ENCODE measurements at places on chromosomes 1 and 21.
A peak's percentile ranks its signal among the peaks of the same experiment; 100 is the strongest.

GRCh38 chr1:181493885-181494284 is 10.6 kb downstream of the CACNA1E start:
- no peaks in the 10 kb centered on the region for H3K4me1 ChIP-seq
- no peak overlapping the region for H3K27ac ChIP-seq
- H3K36me3 ChIP-seq: no peaks in the 10 kb centered on the region
- H3K4me3 ChIP-seq: no peak overlapping the region
- peaks cover 19% of the 10 kb centered on the region for H3K27me3 ChIP-seq

GRCh38 chr1:234944439-234945344 is 183.9 kb downstream of the TOMM20 start:
- H3K36me3 ChIP-seq: no peaks in the 10 kb centered on the region
- H3K27ac ChIP-seq: no peak overlapping the region
- no peak for DNase-seq
- H3K27me3 ChIP-seq: no peaks in the 10 kb centered on the region

- no peak overlapping the region for H3K27ac ChIP-seq
- no peak for DNase-seq
- no peaks in the 10 kb centered on the region for H3K4me1 ChIP-seq
- no peak overlapping the region for H3K4me3 ChIP-seq
- H3K36me3 ChIP-seq: peaks cover 93% of the 10 kb centered on the region
Measured at GRCh38 chr1:167697667-167698141, 24.1 kb upstream of the MPZL1 start.

DNA sequence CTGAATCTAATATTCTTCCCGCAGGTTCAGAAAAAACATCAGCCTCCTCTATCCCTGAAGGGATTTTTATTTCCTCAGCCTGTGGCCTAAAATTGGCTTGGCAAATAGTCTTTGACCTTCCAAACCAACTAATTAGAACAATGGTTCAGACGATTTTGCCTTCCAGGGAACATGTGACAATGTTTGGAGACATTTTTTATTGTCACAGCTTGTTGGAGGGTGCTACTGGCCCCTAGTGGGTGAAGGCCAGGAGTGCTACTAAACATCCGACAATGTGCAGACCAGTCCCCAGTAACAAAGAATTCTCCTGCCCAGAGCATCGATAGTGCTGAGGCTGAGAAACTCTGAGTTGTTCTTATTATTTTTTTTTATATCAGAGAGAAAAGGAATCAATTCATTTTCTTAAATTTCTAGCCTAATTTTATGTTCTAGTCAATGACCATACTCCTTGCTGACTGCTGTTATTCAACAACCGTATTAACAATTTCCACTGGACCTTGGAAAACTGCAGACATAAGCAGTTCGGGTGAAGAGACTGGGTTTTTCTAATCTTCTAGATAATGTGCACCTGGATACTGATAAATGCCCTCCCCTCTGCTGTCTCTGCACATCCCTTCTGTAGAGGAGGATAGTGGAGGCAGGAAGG is 280.7 kb downstream of the LMX1A start:
- DNase-seq: peak; percentile 9
- no peaks in the 10 kb centered on the region for H3K36me3 ChIP-seq
- H3K4me1 ChIP-seq: no peaks in the 10 kb centered on the region
- no peak overlapping the region for H3K4me3 ChIP-seq

DNA sequence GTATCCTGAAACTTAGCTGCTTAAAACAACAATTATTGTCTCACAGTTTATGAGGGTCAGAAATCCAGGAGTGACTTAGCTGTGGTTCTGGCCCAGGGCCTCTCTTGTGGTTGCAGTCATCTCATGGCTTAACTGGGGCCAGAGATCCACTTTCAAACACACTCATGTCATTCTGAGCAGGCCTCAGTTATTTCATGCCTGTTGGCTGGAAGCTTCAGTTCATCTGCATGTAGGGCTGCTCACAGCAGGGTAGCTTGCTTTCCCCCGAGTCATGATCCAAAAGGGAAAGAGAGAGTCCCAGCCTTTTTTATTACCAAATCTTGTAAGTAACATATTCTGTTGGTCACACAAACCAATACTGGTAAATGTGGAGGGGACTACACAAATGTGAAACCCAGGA is 96.6 kb upstream of the B3GALT2 start:
- no peaks in the 10 kb centered on the region for H3K36me3 ChIP-seq
- no peak overlapping the region for H3K4me3 ChIP-seq
- no peak for DNase-seq
- H3K27me3 ChIP-seq: no peaks in the 10 kb centered on the region
- no peaks in the 10 kb centered on the region for H3K4me1 ChIP-seq
- no peak overlapping the region for H3K27ac ChIP-seq

- H3K27ac ChIP-seq: no peak overlapping the region
- H3K27me3 ChIP-seq: peaks cover 3% of the 10 kb centered on the region
- no peaks in the 10 kb centered on the region for H3K36me3 ChIP-seq
Measured at GRCh38 chr1:12798911-12799310, 7.7 kb downstream of the PRAMEF1 start.

DNA sequence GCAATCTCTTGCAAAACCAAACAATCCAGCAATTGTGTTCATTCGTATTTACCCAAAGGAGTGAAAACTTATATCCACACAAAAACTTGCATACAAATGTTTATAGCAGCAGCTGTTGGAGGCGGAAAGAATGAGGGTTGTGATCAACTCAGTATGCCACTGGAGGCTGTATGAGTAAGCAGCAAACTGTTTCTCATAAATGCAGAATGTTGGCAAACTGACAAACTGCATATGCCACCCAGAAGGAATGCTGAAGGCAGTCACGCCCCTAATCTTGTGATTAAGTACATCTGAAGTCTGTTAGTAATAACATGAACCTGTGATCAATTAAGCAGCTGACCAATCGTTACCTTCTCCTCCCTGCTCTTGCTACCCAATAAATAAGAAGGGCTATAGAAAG is 60.5 kb upstream of the CR2 start:
- no peaks in the 10 kb centered on the region for H3K27me3 ChIP-seq
- no peak overlapping the region for H3K27ac ChIP-seq
- H3K4me1 ChIP-seq: no peaks in the 10 kb centered on the region
- H3K36me3 ChIP-seq: no peaks in the 10 kb centered on the region
- no peak for DNase-seq

- no peaks in the 10 kb centered on the region for H3K4me1 ChIP-seq
- no peak overlapping the region for H3K4me3 ChIP-seq
- no peak overlapping the region for H3K27ac ChIP-seq
- H3K36me3 ChIP-seq: no peaks in the 10 kb centered on the region
- no peak for DNase-seq
Measured at GRCh38 chr1:13900583-13900982, 200.6 kb downstream of the PRDM2 start.

DNA sequence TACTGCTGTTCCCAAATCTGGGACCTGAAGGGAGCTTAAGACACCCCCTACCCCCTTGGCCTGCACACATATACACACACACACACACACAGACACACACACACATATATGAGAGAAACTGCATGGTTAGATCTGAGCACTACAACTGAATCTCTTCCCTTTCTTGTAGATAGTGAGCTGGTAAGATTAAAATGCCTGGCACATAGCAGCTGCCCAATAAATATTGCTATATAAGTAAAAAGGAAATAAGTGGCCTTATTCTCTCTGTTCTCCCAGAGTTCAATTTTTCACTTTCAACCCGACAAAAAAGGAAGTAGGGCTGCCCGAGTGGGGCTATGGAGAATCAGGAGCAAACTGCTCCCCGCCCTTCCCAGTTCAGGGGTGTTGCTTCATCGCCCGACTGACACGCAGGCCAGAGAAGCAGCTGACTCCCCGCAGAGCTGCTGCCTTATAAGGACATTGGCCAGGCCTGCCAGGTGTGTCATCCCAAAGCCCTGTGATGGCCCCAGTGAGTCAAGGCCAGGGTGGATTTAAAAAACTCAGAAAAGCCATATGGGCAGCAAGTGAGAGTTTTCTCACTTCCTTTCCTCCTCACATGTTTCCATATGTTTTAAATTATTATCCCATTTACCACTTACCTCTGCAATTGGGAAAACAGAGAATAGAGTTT is 106.5 kb upstream of the SLC44A3 start:
- no peak overlapping the region for H3K4me3 ChIP-seq
- no peak overlapping the region for H3K27ac ChIP-seq
- H3K4me1 ChIP-seq: peaks cover 13% of the 10 kb centered on the region
- no peak for DNase-seq

DNA sequence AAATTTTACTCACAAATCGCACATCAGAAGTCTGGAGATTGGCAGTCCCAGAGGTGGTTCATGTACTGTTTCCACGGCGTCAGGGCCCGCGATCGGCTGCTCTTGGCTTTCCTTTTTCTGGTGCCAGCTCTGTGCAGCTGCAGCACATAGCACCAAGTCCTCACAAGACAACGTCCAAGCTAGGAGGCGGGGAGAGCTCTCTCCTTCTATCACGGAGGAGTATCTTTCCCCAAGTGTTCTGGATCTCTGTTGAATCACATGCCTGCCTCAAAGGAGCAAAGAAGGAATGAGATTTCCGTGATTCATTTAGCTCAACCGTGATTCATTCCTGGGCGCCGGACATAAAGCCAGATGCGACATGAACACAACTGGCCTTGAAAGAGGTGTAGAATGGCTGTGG is 25.5 kb downstream of the MT1HL1 start:
- no peak overlapping the region for H3K27ac ChIP-seq
- H3K36me3 ChIP-seq: no peaks in the 10 kb centered on the region
- H3K4me1 ChIP-seq: no peaks in the 10 kb centered on the region
- no peak overlapping the region for H3K4me3 ChIP-seq
- DNase-seq: no peak

DNA sequence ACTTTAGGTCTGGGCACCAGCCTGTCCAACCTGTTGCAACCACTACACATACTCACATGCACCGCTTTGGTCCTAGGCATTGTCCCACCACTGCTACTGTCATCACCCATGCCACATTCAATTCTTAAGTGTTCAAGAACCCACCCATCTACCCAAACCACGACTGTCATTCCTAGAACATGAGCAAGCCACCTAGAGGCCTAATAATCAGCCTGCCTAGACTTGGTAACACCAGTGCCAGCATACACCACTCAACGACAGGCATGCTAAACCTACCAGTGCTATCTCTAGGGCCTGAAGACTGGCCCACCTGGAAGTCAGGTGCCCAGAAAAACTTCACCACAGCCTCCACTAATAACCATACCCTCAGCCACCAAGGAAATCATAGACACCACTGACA is 532.8 kb upstream of the DEPDC1 start:
- DNase-seq: no peak
- no peaks in the 10 kb centered on the region for H3K36me3 ChIP-seq
- no peak overlapping the region for H3K27ac ChIP-seq
- no peak overlapping the region for H3K4me3 ChIP-seq
- no peaks in the 10 kb centered on the region for H3K4me1 ChIP-seq

DNA sequence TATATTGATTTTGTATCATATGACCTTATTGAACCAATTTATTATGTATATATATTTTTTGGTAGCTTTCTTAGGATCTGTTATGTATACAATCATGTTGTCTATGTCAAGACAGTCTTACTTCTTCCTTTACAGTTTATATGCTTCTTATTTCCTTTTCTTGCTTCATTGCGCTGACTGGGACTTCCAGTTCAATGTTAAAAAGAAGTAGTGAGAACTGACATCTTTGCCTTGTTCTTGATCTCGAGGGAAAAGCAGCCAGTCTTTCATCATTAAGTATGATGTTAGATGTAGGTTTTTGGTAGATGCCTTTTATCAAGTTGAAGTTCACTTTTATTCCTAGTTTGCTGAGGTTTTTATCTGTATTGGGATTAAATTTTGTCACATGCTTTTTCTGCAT is 17.5 kb downstream of the MAN1C1 start:
- H3K4me3 ChIP-seq: no peak overlapping the region
- no peak for DNase-seq
- H3K27me3 ChIP-seq: no peaks in the 10 kb centered on the region
- H3K36me3 ChIP-seq: no peaks in the 10 kb centered on the region

GRCh38 chr21:19565587-19565986 is 1162.0 kb upstream of the TMPRSS15 start:
- no peak overlapping the region for H3K4me3 ChIP-seq
- DNase-seq: no peak
- H3K4me1 ChIP-seq: no peaks in the 10 kb centered on the region
- no peaks in the 10 kb centered on the region for H3K36me3 ChIP-seq
- H3K27me3 ChIP-seq: no peaks in the 10 kb centered on the region

- no peak overlapping the region for H3K27ac ChIP-seq
- DNase-seq: no peak
- no peak overlapping the region for H3K4me3 ChIP-seq
- no peaks in the 10 kb centered on the region for H3K36me3 ChIP-seq
- H3K27me3 ChIP-seq: no peaks in the 10 kb centered on the region
- H3K4me1 ChIP-seq: no peaks in the 10 kb centered on the region
Measured at GRCh38 chr21:29825936-29826335, 113.9 kb downstream of the GRIK1 start.

DNA sequence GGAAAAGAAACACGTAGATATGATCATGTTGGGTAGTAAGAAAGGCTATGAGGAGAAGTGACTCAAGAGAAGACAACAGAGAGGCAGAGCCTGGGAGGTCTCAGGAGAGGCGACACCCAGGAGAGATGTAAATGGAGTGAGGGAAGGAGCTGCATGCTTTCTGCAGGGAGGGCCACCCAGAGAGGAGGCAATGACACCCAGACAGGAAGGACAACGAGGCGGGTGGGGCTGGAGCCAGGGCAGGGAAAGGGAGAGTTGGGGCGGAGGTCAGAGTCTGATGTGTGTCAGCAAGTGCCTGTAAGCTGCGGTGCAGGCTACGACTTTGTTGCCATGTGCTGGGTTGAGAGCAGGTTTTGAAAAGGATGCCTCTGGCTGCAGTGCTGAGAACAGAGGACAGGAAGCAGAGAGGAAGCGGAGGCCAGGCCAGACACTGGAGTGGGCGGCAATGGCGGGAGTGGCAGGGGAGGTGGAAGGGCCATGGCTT is 31.3 kb downstream of the SLC1A7 start:
- no peaks in the 10 kb centered on the region for H3K36me3 ChIP-seq
- DNase-seq: no peak
- no peak overlapping the region for H3K4me3 ChIP-seq
- H3K4me1 ChIP-seq: no peaks in the 10 kb centered on the region
- peaks cover 10% of the 10 kb centered on the region for H3K27me3 ChIP-seq

All from DND-41 (cell line).